Tibial artery (tissue), 4 donors: ENCODE measurements at places on chromosomes 4 and X.

- H3K4me3 ChIP-seq: no peak overlapping the region
- H3K4me1 ChIP-seq: no peaks in the 10 kb centered on the region
- no peak overlapping the region for H3K27ac ChIP-seq
- H3K27me3 ChIP-seq: no peaks in the 10 kb centered on the region
- peaks cover 18% of the 10 kb centered on the region for H3K36me3 ChIP-seq
These were observed 50.4 kb downstream of the ALG13 start for GRCh38 chrX:111731351-111731750.

DNA sequence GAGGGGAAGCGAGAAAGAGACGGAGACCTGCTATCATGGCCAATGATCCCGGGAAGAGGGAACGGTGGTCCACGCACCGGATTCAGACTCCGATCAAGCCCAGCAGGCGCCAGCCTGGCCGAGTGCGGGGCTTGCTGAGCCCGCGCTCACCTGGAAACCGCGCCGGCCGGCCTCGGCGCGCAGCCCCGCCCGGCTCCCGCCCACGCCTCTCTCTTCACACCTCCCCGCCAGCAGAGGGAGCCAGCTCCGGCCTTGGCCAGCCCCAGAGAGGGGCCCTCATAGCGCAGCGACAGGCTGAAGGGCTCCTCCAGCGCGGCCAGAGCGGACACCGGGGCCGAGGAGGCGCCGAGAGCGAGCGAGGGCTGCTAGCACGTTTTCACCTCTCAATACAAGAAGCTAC lies 36.8 kb upstream of the SPANXN2 start:
- no peaks in the 10 kb centered on the region for H3K36me3 ChIP-seq
- no peak for DNase-seq
- no peak overlapping the region for H3K27ac ChIP-seq
- no peaks in the 10 kb centered on the region for H3K27me3 ChIP-seq

GRCh38 chr4:33924239-33924638 lies 2320.1 kb downstream of the ARAP2 start:
- no peaks in the 10 kb centered on the region for H3K27me3 ChIP-seq
- H3K27ac ChIP-seq: no peak overlapping the region
- no peaks in the 10 kb centered on the region for H3K4me1 ChIP-seq
- H3K36me3 ChIP-seq: no peaks in the 10 kb centered on the region

- no peak for DNase-seq
- H3K4me3 ChIP-seq: no peak overlapping the region
- H3K36me3 ChIP-seq: no peaks in the 10 kb centered on the region
These were observed 1367.3 kb upstream of the IGFBP7 start for GRCh38 chr4:58477513-58477912.

- no peak for DNase-seq
- H3K4me1 ChIP-seq: no peaks in the 10 kb centered on the region
- H3K4me3 ChIP-seq: no peak overlapping the region
- no peaks in the 10 kb centered on the region for H3K27me3 ChIP-seq
- H3K27ac ChIP-seq: no peak overlapping the region
These were observed 11.9 kb downstream of the TMPRSS11D start for GRCh38 chr4:67871867-67872266.

DNA sequence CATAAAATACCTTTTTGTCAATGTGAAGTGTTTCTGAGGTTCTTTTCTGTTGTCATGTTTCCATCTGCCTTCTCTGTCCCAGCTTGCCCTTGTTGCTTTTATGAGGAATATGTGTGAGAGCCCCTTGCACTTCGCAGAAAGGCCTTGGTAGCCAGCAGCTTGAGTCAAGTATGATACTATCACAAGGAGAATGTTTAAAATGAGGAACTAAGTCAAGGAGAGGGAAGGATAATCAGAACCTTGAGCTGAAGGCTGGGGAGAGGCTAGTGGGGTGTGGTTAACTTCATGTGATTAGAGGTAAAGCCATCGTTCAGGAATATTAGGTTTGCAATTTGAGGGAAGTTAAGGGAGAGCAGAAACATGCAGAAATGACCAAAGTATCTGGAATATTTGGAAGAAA lies 12.7 kb downstream of the PGK1 start:
- DNase-seq: no peak
- H3K36me3 ChIP-seq: peaks cover 30% of the 10 kb centered on the region
- no peaks in the 10 kb centered on the region for H3K4me1 ChIP-seq
- H3K27ac ChIP-seq: no peak overlapping the region
- no peaks in the 10 kb centered on the region for H3K27me3 ChIP-seq
- no peak overlapping the region for H3K4me3 ChIP-seq

DNA sequence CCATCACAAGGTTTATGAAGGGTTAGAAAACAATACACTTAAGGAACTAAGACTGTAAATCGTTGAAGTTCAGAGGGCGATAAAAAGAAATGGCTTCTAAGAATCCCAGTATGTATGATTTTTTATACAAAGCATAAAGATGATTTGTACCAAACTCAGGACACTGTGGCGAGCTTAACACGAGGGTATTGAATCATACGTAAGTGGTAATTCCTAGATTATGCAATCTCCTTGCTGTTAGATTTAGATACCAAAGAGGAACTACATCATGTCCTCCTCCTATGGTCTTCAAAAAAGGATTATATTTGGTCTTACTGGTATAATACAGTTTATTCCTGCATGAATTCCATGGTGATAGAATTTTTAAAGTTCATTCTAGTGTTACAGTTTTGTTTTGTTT lies 23.9 kb downstream of the NFKB1 start:
- H3K27me3 ChIP-seq: no peaks in the 10 kb centered on the region
- no peaks in the 10 kb centered on the region for H3K36me3 ChIP-seq
- H3K27ac ChIP-seq: no peak overlapping the region
- no peak for DNase-seq

DNA sequence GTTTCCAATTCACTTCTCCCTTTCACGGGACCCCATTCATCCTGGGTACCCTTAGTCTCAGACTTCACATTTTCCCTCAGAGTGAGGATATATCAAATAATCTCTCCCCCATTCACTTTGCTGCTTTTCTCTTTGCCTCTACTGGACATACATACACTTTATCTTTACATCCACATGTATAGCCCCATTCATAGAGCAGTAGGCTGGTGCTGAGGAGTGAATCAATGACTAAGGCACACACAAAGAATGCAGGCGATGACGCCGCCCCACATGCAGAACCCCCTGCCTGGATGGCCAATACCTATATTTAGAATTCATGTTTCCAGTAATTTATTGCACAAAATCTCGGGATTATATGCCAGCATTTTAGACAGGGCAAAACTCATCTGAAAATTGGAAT lies 554.3 kb upstream of the TENM3 start:
- H3K4me3 ChIP-seq: no peak overlapping the region
- no peak for DNase-seq
- no peaks in the 10 kb centered on the region for H3K27me3 ChIP-seq

DNA sequence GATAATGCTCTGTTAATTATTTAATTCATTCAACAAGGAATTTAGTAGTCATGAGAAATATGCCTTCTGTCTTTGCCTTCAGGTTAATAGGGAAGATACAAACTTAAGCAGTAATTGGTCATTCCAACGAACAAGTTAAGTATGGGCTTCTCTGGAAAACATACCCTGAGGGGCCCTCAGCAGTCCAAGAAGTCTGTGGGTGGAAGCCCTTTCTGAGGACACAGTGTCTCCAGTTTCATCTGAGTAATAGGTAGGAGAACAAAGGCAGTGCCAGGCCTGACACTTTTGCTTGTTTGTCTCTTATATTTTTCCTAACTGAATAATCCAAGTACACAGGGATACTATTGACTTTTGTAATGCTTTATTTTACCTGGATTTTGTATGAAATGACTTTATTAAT lies 262.5 kb downstream of the FBXW7 start:
- H3K36me3 ChIP-seq: no peaks in the 10 kb centered on the region
- no peak overlapping the region for H3K27ac ChIP-seq
- no peaks in the 10 kb centered on the region for H3K4me1 ChIP-seq
- no peaks in the 10 kb centered on the region for H3K27me3 ChIP-seq

GRCh38 chr4:139560406-139561104 lies 4.5 kb upstream of the SETD7 start:
- H3K27ac ChIP-seq: no peak overlapping the region
- H3K36me3 ChIP-seq: no peaks in the 10 kb centered on the region
- H3K4me3 ChIP-seq: no peak overlapping the region
- peaks cover 5% of the 10 kb centered on the region for H3K4me1 ChIP-seq

DNA sequence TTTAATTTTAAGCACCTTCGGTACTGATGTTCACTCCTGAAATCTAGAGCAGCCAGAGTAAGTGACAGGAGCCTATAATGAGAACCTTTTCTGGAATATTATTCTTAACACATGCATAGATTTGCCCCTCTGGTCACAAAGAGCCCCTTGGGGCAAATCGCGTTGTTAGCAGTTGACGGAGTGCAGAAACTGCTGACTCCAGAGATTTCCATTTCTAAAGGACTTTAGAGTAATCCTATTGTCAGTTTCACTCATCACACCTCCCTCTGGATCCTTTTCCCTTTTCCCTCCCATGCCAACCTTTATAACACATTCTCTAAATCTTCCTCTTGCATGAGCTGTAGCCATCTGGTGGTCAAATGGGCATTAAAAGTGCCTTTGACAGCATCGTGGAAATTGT lies 264.9 kb upstream of the PRPS2 start:
- H3K27me3 ChIP-seq: no peaks in the 10 kb centered on the region
- H3K36me3 ChIP-seq: no peaks in the 10 kb centered on the region
- no peak overlapping the region for H3K4me3 ChIP-seq
- no peak overlapping the region for H3K27ac ChIP-seq
- DNase-seq: no peak

DNA sequence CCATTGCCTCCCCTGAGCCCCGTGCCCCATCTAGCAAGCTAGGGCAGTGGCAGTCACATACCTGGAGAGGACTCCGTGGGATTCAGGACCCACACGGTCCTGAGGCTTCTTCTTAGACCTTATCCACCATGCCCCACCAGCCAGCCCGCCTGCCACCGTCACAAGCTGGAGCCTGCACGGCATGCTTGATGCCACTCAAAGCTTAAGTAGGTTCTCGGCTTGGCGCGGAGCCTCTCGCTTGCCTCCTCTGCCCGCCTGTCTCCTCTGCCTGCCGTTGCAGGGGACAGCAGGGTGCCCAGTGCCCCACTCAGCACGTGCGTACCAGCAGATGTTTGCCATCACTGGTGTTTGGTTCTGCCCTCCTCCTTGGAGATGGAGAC lies 14.1 kb downstream of the PSAPL1 start:
- H3K4me3 ChIP-seq: no peak overlapping the region
- H3K36me3 ChIP-seq: no peaks in the 10 kb centered on the region
- H3K27me3 ChIP-seq: no peaks in the 10 kb centered on the region
- H3K27ac ChIP-seq: no peak overlapping the region
- DNase-seq: peak; percentile 7

GRCh38 chr4:67109276-67109675 lies 436.0 kb downstream of the CENPC start:
- no peaks in the 10 kb centered on the region for H3K4me1 ChIP-seq
- no peaks in the 10 kb centered on the region for H3K27me3 ChIP-seq
- no peak for DNase-seq
- H3K36me3 ChIP-seq: no peaks in the 10 kb centered on the region
- no peak overlapping the region for H3K4me3 ChIP-seq

DNA sequence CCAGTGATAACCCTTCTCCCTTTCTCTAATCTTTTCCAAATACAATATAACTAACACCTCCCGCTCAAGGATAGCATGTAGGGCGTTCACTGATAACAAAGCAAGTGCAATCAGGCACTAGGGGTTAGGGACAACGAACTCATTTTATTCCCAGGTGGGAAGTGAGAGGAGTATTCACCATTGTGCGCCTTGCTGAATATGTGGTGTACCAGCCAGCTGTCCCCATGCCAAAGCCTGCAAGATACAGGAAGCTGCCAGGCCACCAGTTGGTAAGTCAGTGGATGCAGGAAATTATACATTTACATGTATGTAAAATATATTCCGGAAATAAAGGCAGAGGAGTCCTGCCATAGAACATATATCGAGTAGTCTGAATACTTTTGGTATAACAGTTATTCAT lies 6.3 kb upstream of the HPRT1 start:
- no peaks in the 10 kb centered on the region for H3K4me1 ChIP-seq
- no peak overlapping the region for H3K27ac ChIP-seq
- no peak overlapping the region for H3K4me3 ChIP-seq
- no peaks in the 10 kb centered on the region for H3K36me3 ChIP-seq
- no peak for DNase-seq

- H3K4me3 ChIP-seq: no peak overlapping the region
- no peak for DNase-seq
- H3K36me3 ChIP-seq: no peaks in the 10 kb centered on the region
These were observed 413.8 kb downstream of the FAT4 start for GRCh38 chr4:125728568-125728967.

DNA sequence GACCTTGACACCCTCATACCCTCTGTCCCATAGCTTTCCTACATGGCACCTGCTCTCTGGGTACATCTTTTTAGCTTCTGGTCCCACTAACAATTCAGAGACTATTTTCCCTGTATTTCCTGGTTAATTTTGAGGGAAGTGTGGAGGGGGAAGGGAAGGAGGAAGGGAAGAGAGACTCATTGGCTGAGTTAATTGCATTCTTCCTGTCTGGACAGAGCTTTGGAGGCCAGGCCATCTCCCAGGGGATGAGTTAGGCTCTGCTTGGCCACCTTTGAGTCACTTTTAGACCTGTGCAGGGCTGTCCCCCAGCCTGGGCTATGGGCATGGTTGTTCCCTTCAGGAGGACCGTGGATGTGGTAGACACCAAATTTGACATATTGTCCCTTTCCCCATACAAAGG lies 167.9 kb upstream of the PGRMC2 start:
- no peak for DNase-seq
- no peak overlapping the region for H3K27ac ChIP-seq
- peaks cover 6% of the 10 kb centered on the region for H3K4me1 ChIP-seq
- H3K27me3 ChIP-seq: no peaks in the 10 kb centered on the region

DNA sequence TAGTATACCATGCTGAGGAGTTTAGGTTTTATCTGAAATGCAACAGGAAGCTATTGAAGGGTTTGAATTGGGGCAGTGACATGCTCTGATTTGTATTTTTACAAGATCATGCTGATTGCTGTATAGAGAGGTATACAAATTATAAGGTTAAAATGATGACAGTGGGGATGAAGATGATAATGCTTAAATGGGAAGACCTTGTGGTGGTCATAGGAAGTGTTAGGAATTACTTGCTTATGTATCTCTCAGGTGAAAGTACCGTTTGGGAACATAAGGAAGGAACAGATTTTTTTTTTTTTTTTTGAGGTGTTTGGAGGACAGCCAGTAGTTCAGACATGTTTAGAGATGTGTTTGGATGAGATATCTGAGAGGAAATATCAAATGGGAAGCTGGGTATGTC lies 5.0 kb downstream of the BMP2K start:
- no peaks in the 10 kb centered on the region for H3K27me3 ChIP-seq
- H3K4me3 ChIP-seq: no peak overlapping the region
- no peak overlapping the region for H3K27ac ChIP-seq
- no peak for DNase-seq

DNA sequence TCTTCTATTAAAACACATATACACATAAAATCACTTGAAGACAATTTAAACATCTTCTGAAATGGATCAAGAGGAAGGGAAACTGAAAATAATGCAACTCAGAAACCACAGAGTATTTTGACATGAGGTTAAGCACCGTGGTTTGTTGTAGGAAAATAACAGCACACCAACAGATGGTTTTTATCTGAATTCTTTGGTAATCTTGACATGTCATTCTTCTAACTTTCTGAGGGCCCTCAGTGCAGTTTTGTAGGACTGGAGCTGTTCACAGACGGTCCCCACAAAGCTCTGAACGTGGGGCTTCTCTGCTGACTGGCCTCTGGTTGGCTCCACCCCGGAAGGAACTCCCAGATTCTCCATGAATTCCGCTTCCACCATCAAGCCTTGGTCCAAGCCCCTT lies 16.0 kb upstream of the TLR8 start:
- no peak for DNase-seq
- no peaks in the 10 kb centered on the region for H3K4me1 ChIP-seq
- H3K4me3 ChIP-seq: no peak overlapping the region
- H3K27me3 ChIP-seq: no peaks in the 10 kb centered on the region
- H3K27ac ChIP-seq: no peak overlapping the region

GRCh38 chr4:146285037-146285436 lies 70.7 kb downstream of the REELD1 start:
- H3K27me3 ChIP-seq: no peaks in the 10 kb centered on the region
- H3K4me3 ChIP-seq: no peak overlapping the region
- DNase-seq: no peak
- H3K36me3 ChIP-seq: peaks cover 4% of the 10 kb centered on the region
- no peak overlapping the region for H3K27ac ChIP-seq
- H3K4me1 ChIP-seq: peaks cover 8% of the 10 kb centered on the region
